Umbilical cord (tissue), 2 donors: ENCODE measurements at places on chromosomes 7 and 10. TPM values are rescaled to one million over a fixed set of nuclear protein-coding genes. Genes with fewer than 3 reads are reported as not detected.

DNA sequence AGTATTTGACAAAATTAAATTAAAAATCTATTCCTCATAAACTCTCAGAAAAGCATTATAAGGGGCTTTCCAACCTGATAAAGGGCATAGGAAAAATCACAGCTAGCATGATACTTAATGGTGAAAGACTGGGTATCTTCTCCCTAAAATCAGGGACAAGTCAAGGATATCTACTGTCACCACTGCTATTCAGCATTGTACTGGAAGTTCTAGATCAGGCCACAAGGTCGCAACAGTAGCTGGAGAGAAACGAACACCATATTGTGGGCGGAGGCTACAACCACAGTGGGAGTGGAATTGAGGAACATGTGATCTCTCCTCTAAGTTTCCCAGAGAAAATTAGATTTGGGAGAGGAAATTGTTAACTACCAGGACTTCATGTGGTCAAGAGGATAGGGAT, 70.0 kb upstream of the NAMPT start:
- no peak for DNase-seq

GRCh38 chr10:96857301-96858012, 25.4 kb downstream of the LCOR start:
- no peak for DNase-seq

DNA sequence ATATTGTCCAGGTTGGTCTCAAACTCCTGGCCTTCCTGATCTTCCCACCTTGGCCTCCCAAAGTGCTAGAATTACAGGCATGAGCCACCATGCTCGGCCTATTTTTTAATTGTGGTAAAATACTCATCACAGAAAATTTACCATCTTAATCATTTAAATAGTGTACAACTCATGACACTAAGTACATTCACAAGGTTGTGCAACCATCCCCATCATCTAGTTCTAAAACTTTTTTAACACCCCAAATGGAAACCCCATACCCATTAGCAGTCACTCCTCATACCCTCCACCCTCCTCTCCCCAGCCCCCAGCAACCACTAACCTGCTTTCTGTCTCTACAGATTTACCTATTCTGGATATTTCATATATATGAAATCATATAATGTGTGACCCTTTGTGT, 90.3 kb downstream of the DOCK4 start:
- no peak for DNase-seq

The SPDYE11 gene
- total RNA-seq: 1.7 TPM

The WNT16 gene
- 14.7 TPM for total RNA-seq

The PITX3 gene
- not detected for total RNA-seq

The SLC25A28 gene
- total RNA-seq: 45.7 TPM

DNA sequence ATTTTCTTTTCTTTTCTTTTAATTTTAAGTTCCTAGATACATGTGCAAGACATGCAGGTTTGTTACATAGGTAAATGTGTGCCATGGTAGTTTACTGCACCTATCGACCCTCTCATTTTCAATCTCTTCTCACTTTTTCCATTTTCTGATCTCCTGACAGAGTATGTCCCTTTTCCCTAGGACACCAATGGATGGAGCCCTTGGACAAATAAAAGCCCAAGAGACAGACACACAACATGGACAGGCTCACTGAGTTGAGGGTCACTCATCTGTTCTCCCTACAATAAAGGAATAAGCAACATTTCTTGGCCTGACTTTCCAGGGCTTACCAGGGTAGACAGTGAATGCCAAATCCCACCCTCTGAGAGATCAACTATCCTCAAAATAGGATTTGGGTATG, 15.2 kb upstream of the UBE2D1 start:
- DNase-seq: peak; percentile 83
